ENCODE measurements at places on chromosomes 4 and X.

DNA sequence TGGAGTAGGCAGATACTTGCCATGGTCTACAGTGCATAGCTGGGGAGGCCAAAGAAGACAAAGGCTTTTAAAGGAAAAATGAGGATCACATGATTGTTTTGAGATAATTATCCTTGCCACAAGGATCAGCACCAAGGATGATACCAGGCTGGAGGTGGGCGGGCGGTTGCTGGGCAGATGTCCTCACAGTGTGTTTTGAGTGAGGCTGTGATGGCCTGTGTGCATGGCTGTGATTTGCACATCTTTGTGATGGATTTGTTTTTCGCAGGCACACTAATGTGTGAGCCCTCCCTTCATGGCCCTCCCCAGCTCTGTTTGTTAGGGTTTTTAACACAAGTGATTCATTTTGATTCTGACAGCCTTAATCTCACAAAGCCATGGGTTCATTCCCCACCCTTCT lies 46.8 kb downstream of the RGS12 start:
- no peak for DNase-seq

DNA sequence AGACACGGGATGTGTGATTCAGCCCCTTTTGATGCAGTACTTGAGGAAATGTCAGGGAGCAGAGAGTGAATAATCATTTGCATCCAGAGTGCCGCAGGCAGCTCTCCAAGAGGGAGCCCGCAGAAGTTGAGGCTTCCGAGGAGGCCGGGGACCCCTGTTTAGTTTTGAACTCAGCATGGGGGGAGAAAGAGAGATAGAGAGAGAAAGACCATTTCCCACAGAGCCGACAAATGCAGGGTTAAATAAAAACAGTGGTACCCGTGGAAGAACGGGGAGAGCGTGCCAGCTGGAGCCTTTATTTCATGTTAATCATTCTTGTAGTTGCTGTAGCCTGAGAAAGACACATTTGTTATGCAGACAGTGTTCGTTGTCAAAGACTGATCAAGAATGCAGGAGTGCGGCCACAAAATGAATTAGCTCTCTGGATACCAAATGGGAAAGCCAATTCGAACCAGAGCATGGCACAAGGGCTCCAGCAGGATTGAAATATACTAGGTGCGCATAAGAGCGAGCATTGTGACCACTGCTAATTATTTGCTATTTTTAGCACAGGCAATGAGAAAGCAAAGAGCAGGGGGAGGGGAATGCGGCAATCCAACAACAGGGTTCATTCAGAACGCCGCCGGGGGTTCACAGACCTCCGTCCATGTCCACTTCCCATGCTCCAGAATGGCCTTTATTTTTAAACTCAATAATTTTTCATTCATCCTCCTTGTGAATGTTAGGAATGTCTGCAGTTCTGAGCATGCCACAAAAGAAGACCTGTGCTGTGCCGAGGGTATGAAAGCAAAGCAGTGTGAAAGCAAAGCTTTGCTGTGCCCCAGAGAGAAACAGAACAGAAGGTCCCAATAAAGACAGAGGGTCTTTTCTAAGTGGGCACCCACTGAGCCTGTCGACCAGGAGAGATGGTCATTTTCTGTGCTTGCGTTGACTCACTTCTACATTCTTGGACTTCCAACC lies 243.9 kb upstream of the VCX3A start:
- no peak for DNase-seq

DNA sequence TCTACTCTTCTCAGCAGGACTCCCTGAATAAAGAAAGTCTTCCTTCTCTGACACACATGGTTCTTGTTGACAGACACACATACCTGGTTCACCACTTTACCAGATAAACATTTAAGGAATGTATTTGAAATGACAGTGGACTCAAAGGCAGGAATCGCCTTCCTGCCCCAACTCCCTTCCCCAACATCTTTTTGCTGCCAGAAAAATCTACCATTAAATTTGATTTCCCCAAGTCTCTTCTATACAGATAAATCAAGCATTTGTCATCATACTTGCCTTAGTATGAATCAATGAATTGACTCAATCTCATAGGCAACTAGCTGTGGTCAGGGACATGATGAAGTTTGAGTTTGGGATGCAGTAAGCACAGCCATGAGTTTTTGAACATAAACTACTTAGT lies 23.3 kb upstream of the ANXA5 start:
- DNase-seq = no peak

DNA sequence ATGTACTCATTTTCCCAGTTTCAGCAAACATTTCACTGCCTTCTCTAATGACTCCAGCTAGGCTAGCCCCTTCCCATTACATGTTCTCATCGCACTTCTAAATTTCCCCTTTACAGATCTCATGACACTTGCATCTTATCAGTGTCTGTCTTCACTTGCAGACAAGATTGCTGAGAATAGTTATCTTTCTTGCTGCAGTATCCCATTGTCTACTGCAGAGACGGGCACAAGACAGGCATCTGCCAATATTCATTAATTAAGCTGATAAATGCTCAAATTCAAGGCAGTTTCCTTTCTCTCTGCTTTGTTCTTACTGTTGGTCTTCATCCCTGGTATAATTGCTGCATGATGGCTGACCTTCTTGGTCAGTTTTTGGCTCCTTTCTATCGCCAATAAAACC lies 175.9 kb downstream of the ANTXR2 start:
- no peak for DNase-seq

GRCh38 chr4:99536848-99537247 lies 26.0 kb downstream of the C4orf17 start:
- no peak for DNase-seq

- DNase-seq = no peak
Measured at GRCh38 chr4:172830295-172830764, 338.3 kb upstream of the GALNT7 start.

DNA sequence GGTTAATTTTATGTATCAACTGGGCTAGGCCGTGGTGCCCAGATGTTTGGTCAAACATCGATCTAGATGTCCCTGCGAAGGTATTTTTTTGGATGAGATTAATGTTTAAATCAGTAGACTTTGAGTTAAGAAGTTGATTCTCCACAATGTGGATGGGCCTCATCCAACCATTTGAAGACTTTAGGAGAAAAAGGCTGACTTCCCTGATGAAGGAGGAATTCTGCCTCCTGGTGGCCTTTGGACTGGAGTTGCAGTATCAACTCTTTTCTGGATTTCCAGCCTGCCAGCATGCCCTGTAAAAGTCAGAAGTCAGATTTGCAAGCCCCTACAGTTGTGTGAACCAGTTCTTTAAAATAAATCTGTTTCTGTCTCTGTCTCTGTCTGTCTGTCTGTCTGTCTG lies 91.4 kb downstream of the STK32B start:
- DNase-seq = no peak

GRCh38 chr4:3655963-3656362 lies 110.2 kb upstream of the ADRA2C start:
- no peak for DNase-seq

- DNase-seq = no peak
Measured at GRCh38 chrX:29687687-29688086, 527.7 kb upstream of the MAGEB2 start.

DNA sequence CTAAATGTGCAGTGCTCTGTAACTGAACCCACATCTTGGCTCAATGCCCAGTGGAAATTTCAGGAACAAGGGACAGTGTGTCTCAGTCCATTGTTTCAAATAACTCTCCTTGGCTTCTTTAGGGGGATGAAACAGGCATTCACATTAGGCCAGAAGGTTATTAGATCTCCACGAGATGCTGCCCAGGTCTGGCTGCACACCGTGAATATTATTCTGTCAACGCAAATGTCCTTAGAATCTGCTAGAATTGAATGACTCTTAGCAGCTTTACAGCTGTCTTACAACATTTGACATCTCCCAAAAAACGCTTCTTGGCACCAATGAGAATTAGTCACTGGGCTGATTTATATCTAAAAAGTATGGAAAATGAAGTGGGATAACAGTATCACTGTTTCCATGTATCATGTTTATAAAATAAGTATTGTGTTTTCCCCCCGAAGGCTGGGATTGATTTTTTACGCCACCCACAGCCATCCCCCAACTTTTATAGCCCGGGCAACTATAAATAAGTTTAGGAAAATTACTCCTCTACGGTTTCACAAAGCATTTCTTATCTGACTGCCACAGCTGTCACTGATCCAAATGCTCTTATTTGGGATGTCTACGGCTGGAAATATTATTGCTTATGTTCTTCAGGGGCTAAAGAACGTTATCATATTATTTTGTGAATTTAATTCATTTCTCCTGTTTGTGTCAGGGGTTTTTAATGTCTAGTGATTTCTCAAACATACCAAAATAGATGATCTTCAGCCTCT lies 559.7 kb upstream of the FAT1 start:
- DNase-seq = no peak

- DNase-seq = no peak
Measured at GRCh38 chr4:81227138-81227537, 12.1 kb upstream of the PRKG2 start.

DNA sequence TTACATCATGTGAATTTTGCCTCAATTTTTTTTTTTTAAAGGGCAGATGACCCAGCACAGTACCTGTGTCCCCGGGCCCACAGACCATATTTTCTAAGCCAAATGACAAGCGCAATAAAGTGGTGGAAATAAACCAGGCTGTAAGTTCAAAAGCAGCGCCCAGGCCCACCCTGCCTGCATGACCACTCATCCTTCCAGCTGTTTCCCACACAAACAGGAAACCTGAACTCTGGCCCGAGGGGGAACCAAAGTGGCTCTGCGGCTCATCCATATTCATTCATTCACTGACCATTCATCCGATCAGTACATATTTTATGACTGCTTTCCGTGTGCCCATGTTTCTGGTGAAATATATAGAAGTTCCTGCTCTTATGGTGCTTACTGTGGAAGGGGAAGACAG lies 33.7 kb upstream of the CRMP1 start:
- no peak for DNase-seq

DNA sequence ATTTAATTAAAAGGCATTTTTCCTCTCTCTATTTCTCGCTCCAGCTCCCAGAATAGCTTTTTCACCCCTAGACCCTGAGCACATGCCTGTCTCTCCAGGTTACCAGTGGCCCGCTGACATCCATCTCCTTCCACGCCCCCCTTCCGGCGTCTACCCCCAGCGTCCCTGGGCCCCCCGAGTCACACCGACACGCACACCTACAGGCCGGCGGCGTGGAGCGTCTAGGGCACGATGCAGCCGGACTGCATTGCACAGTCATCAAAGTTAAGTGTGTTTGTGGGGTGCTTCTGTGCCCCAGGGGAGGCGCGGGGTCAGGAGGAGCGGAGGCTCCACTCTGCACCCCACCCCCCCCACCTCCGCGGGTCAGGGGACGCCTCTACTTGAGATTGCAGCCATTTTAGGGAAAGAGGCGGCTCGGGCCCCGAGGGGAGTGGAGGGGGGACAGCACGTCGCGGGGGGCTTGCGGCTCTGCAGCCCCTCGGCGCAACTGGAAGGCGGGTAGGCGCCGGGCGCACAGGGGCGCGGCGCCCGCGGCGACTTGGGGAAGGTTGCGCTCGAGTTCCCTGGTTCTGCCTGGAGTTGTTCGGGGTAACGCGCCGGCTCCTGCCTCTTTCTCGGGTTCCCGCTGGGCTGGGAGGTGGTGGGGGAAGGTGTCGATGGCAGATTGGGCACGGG lies 112.7 kb downstream of the DHX15 start:
- no peak for DNase-seq

DNA sequence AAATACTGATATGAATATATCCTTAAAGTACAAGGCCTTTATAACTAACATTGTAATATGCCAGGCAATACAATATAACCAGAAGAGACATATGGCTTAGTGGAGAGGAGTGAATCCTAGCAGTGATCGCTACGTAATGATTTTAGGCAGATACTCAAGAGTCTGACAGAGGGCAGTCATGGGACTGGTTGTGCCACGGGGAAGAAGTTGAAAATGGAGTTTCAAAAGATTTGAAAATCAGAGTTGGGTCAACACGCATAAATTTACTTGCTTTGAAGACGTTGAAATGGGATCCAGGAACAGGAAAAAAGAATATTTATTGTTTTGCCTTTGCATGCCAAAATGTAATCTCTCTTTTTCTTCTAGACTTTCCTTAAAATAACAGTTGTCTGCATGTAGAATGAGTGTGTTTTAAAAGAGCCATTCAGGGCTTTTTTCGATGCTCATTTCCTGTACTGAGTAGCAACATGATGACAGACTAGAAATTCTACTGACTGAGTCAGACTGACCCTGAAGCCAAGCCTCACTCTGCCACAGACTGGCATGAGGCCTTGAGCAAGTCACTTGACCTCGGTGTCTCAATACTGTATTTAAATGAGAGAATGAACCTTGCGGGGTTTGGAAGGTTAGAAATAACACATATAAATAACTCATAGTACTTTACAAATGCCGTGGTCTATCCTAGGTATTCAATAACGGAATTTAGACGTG lies 8.1 kb upstream of the SMS start:
- no peak for DNase-seq
